ENCODE measurements at places on chromosomes 2 and 18. TPM values are rescaled to one million over a fixed set of nuclear protein-coding genes. Genes with fewer than 3 reads are reported as not detected.

The POTEI gene
- 0.01 TPM for polyA plus RNA-seq

The CFAP65 gene
- polyA plus RNA-seq, result 0.01 TPM

The ANKRD30BL gene
- polyA plus RNA-seq, result not detected

The WNT10A gene
- polyA plus RNA-seq, result 0.85 TPM

The EPHA4 gene
- 2.0 TPM for polyA plus RNA-seq

The HOXD9 gene
- not detected for polyA plus RNA-seq

The ACVR1 gene
- polyA plus RNA-seq, result 17.1 TPM

The C2orf15 gene
- 0.82 TPM for polyA plus RNA-seq

The CD8A gene
- polyA plus RNA-seq, result 0.15 TPM

The SLC5A7 gene
- not detected for polyA plus RNA-seq

The SLC38A11 gene
- 0.08 TPM for polyA plus RNA-seq

The GAD1 gene
- 0.79 TPM for polyA plus RNA-seq

The EFR3B gene
- polyA plus RNA-seq, result 0.02 TPM

The DSG2 gene
- polyA plus RNA-seq, result 107 TPM

The AKAIN1 gene
- not detected for polyA plus RNA-seq

The FAM124B gene
- not detected for polyA plus RNA-seq

The OSR1 gene
- 31.8 TPM for polyA plus RNA-seq

The ZC3H6 gene
- polyA plus RNA-seq, result 0.58 TPM

The ABCG5 gene
- polyA plus RNA-seq, result not detected

The DPP4 gene
- 0.24 TPM for polyA plus RNA-seq

The RBKS gene
- 1.9 TPM for polyA plus RNA-seq

The PLGLB1 gene
- polyA plus RNA-seq, result 0.12 TPM

The FHL2 gene
- polyA plus RNA-seq, result 280 TPM

The INHBB gene
- polyA plus RNA-seq, result 0.02 TPM

The TTC21B gene
- 3.4 TPM for polyA plus RNA-seq

The GPBAR1 gene
- polyA plus RNA-seq, result 0.03 TPM

The LIMS2 gene
- 0.10 TPM for polyA plus RNA-seq

The LONRF2 gene
- polyA plus RNA-seq, result not detected

The TMEM87B gene
- 10.8 TPM for polyA plus RNA-seq

The AAK1 gene
- polyA plus RNA-seq, result 27.9 TPM

The INO80B gene
- 11.7 TPM for polyA plus RNA-seq

The AQP12A gene
- polyA plus RNA-seq, result not detected

The ANKRD36 gene
- polyA plus RNA-seq, result 2.4 TPM

The WDPCP gene
- polyA plus RNA-seq, result 1.8 TPM

The CYBRD1 gene
- polyA plus RNA-seq, result 12.7 TPM

The AQP12B gene
- polyA plus RNA-seq, result not detected
